Activated B cell treated with CpG ODN at 0.5 μM for 24 hours (primary cell): ENCODE measurements at places on chromosomes 1 and 21. TPM values are rescaled to one million over a fixed set of nuclear protein-coding genes. Genes with fewer than 3 reads are reported as not detected.

The OR2L5 gene
- 0.07 TPM in 1 of 2 replicates, not detected in the other for total RNA-seq

The MLLT11 gene
- 0.59 and 0.67 TPM in 2 replicates for total RNA-seq

The HFM1 gene
- total RNA-seq = 0.07 and 0.29 TPM in 2 replicates

The APOBEC4 gene
- not detected in 2 replicates for total RNA-seq

The CSF3R gene
- 0.12 TPM in 1 of 2 replicates, not detected in the other for total RNA-seq

The PER3 gene
- total RNA-seq = 2.7 and 3.3 TPM in 2 replicates

The PLA2G2F gene
- not detected in 2 replicates for total RNA-seq

- no peak for DNase-seq
Observed at GRCh38 chr1:152397474-152397873, 16.6 kb downstream of the CRNN start.

DNA sequence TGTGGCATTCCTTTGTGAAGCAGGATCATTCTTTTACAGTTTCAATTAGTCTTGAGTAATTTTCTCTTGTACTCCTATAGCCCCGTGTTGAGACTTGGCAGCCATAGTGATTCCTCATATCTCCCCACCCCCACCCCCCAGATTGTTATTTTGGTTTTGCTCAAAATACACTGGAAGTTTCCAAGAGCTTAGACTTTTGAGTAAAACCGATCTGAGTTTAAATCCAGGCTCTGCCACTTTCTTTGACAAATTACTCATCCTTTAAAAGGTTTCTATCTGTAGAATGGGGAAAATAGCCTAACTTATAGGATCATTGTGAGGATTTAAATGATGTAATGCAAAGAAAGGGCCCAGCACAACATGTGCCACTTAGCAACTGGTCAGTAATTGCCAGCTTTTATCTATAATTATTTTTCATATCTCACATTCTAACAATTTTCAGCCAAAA, 53.1 kb upstream of the RC3H1 start:
- DNase-seq = no peak

DNA sequence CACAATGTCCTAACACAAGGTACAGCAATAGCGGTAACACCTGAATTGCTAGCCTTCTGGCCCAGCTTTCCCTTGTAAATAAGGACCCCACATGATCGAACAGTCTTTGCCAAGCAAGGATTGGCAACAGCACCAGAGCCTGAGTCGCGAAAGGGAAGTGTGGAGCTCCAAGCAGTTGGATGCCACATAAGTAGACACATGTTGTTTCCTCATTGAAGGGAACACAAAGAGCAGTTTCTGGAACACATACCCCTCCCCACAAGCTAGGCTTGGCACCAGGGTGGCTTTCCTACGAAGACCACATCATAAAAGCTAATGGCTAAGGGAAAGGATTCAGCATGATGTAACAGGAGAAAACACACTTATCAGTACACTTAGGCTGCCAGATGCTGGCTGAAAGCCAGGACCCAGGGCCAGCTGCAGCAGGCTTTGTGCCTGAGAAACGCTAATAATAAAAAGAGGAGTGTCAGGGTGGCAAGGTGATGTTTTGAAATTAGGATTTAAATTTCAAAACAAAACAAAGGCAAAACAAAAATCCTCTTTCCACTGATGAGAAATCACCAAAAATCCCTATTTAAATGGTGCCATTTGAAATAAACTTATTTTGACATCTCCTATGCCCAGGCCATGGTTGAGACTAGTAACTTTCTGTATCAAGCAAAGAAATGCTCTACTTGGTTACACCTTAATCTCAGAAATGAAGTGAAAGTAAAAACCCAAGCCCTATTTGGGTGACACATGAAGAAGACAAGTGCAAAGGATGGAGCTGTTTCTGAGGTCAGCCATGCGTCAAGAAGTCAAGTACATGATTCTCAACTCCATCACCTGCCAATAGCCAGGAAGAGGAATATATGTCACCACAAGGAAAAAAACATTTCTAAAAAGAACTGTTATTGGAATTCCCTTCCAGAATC, 11.9 kb upstream of the CPLANE2 start:
- DNase-seq = no peak

DNA sequence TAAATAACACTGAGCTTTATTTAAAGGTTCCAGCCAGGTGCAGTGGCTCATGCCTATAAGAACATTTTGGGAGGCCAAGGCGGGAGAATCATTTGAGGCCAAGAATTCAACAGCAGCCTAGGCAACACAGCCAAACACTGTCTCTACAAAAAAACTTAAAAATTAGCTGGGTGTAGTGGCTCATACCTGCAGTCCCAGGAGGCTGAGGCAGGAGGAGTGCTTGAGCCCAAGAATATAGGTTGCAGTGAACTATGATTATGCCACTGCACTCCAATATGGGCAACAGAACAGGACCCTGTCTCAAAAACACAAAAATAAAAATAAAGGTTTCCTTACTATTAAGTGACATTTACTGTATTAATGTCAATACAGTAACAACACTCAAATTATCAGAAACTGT, 2.1 kb downstream of the TAF12 start:
- no peak for DNase-seq

DNA sequence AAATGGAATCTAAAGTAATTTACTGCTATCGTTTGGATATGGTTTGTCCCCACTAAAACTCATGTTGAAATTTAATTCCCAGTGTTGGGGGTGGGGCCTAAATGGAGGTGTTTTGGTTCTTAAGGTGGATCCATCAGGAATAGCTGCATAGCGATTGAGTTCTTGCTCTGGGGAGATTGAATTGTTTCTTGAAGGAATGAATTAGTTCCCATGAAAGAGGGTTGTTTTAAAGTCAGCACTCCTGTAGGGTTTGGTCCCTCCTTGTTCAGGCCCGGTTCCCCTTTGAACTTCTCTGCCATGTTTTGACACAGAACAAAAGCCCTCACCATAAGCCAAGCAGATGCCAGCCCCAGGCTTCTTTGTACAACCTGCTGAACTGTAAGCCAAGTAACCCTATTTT, 170.9 kb downstream of the COL11A1 start:
- DNase-seq = no peak

DNA sequence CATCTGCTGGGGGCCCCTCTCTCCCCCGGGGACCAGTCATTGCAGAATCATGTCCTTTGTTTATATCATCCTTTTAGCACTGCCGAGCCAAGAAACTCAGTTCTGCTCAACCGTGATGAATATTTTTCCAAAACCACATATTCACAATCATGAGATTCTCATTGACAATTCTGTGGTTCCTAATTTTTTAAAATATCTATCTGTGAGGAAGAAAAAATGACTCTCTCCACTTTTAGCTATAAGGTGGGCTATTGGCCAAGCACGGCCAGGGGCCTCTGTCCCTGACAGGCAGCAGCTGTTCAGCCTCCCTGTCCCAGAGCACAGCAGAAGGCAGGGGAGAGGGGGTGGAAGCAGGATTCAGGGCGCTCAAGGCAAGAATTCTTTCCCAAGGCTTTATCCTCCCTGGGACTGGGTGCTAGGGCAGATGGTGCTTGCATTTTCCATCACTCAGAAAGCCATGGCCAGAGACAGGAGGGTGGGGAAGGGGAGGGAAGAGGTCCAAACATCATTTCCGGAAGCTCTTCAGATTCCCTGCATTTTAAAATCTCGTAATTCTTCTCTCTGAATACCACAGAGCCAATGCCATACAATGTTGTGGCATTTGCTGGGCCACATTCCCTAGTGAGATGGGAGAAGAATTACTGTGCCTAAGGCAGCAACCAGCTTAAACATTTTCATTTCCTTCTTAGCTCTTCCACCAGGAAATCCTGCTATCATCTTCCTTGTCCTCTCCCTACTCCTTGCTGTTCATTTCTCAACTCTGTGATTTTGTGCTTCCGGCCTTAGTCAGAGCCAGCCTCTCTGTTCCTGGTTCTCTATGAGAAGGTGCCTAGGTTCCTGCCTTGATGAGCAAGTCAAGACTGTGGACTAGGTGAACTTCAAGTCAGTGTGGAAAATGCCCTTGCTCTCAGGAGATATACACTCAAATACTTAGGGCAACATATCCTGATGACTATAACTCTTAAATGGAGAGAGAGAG, 60.3 kb downstream of the KCNJ6 start:
- DNase-seq = no peak

DNA sequence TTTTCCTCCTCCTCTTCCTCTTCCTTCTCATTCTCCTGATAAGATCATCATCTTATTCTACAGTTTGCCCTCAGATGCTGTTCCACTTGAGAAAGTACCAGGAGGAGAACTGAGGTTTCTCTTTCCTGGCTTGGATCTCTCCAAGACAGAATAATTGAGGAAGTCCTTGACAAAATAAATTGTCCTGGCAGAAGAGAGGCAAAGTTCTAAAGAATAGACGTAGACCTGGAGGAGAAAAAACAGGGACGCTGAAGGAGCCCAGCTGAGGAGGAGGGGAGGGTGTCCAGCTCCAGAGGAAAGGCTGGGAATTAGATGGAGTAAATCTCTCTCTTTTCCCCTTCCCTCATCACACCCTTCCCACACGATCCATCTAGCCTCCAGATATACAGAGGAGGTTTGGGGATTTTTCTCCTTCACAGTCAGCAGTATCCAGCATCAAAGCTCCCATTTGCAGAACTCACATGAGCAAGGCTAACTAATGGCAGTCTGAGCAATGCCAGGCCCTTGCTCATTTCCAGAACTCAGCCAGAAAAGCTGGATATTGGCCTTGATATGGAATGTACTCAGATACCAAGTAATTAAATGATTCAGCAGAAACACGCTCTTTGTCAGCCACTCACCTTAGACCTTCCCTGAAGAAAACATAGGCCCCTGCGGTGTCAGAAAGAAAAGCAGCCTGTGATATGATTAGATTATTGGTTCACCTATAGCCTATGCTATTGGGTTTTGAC, 5.1 kb upstream of the GNG12 start:
- no peak for DNase-seq

DNA sequence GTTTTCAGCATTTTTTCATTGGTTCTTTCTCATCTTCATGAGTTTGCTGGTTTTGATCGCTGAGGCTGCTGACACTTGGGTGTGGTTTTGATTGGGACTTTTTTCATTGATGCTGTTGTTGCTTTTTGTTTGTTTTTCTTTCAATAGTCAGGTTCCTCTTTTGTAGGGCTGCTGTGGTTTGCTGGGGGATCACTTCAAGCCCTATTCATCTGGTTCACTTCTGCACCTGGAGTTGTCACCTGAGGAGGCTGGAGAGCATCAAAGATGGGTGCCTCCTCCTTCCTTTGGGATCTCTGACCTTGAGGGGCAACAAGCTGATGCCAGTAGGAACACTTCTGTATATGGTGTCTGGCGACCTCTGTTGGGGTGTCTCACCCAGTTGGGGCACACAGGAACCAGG, 1279.9 kb upstream of the TMPRSS15 start:
- no peak for DNase-seq

DNA sequence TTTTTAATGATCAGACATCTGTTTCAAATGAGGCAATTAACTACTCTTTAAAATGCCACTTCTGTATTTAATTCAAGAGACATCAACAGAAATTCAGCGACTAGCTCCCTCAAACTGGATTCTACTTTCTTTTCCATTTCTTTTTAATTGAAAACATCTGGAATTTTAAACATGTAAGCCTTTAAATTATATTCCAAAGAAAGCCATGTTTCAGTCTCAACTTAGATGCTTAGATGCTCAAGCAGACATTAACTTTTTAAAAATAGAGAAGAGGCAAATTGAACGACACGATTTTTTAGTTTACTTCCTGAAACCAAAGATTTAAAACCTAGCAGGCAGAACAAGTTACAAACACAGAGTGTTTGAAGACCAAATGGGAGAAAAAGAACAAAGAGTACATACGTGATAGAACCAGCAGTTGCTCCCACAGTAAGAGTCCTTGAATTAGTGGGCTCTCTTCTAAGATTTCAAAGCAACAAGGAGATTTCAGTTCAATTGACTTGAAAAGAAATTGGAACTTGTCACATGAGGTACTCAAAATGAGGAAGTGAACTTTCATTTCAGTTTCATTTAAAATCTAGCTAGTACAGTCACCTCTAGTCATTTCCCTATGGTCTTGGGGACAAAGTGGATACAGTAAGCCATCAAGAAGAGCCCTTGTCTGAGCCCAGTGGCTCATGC, at the start of gene CTSS:
CTSS (minus strand) TSS at position 483 of the 681 bp plus-strand sequence. CDS start 1,015 bp downstream, outside the sequence.
- no peak for DNase-seq

DNA sequence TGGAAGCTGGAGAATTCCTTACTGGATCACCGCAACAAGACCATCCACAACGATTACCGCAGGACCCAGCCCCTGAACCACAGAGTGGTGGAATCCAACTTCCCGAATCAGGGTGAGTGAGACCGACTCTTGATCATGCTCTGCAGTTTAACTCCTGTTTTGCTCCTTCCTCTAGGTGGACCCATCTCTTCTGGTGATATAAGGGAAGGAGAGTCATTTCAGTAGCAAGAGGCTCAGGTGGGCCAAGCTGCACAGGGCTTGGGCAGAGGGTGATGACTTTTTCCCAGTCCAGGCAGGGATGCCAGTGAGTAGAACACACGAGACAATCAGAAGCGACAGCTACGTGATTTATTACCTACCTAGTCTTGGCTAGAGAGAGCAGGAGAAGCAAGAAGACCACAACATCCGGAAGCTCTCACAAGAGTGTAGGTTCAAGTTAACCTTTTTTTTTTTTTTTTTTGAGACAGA, 25.2 kb downstream of the CA6 start:
- no peak for DNase-seq

GRCh38 chr1:20878799-20879198, 91.7 kb upstream of the HP1BP3 start:
- no peak for DNase-seq

GRCh38 chr1:103160281-103160680, 52.0 kb upstream of the COL11A1 start:
- no peak for DNase-seq
